ENCODE measurements at places on chromosomes 12 and 14.

GRCh38 chr12:45415393-45415817, 199.5 kb downstream of the ANO6 start:
- no peak overlapping the region for H3K27ac ChIP-seq
- H3K4me3 ChIP-seq: no peak overlapping the region
- peaks cover 58% of the 10 kb centered on the region for H3K36me3 ChIP-seq

GRCh38 chr14:51401272-51401671, 161.2 kb downstream of the TMX1 start:
- no peak overlapping the region for H3K4me3 ChIP-seq
- H3K4me1 ChIP-seq: peaks cover 2% of the 10 kb centered on the region
- no peaks in the 10 kb centered on the region for H3K27me3 ChIP-seq
- DNase-seq: no peak

DNA sequence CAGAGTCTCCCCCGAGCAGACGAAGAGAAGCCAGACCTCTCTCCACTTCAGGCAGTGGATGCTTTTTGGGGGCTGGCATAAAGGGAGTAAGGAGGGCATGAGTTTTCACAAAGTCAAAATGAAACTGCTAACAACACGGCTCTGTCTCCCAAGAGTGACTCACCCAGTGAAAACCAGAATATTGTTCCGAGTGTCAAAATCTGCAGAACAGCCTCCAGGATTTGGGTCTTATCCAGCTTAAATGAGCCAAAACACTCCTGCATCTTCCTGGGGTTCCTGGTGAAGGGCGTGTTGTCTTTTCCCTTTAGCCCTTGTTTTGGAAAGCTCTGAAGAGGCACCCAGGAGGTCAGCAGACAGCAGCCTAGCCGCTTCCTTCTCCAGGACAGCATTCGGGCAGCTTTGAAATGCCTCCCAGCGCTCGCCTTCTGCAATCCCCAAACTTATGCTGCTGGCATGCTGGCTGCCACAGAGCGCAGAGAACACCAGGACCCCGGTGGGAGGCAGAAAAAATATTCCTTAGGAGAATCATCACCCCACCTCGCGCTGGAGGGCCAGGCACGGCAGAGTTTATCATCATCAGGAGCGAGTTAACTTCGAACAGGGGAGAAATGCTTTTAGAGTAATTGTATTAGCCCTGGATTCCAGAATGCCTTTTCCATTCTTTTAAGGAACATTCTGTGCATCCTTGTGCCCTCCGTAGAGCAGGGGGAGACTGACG, 117.7 kb upstream of the NCOR2 start:
- peak overlapping the region; percentile 7 for H3K4me3 ChIP-seq
- H3K27me3 ChIP-seq: no peaks in the 10 kb centered on the region
- peak overlapping the region; percentile 61 for H3K27ac ChIP-seq
- H3K4me1 ChIP-seq: peaks cover 75% of the 10 kb centered on the region

DNA sequence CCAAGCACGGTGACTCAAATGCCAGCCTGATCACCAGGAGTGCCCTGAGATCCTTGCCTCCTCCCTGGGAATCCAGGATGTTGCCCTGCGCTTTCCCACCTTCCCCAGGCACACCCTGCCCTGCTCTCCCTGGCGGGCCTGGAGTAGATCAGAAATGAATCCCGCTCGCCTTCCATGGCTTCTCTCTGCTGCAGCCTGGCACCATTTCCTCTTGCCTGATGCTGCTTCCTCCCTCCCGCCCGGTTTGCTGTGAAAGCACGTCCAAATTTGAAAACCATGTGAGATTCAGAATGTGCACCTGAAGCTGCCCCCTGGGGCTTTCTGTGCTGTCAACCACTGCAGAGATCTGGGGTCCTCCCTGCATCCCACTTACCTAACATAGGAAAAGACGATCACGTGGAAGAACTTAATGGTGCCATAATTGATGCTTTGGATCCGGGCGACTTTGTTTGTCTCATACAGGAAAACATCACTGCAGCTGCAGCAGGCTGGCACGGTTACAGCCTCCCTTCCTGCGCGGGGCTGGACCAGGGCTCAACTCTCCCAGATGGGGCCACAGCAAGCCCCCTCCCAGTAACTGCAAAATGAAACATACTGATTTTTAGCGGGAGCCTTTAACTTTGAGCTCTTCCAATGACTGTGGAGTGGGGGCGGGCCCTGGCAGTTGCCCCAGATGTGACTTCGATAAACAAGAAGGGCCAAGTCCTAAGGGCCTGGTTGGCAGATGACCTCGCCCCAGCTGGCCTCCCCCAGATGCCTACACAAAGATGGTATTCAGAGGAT, 24.9 kb upstream of the C12orf76 start:
- no peaks in the 10 kb centered on the region for H3K27me3 ChIP-seq
- H3K4me3 ChIP-seq: peak overlapping the region; percentile 46
- no peaks in the 10 kb centered on the region for H3K36me3 ChIP-seq
- DNase-seq: peak; percentile 71
- H3K27ac ChIP-seq: peak overlapping the region; percentile 0
